ENCODE measurements at places on chromosomes 5 and 9. TPM values are rescaled to one million over a fixed set of nuclear protein-coding genes. Genes with fewer than 3 reads are reported as not detected.

The GZMA gene
- not detected for total RNA-seq

The RPL35 gene
- total RNA-seq: 1,683 TPM

The CDC25C gene
- total RNA-seq: 29.9 TPM

The GRPEL2 gene
- 58.8 TPM for total RNA-seq

The CDH10 gene
- total RNA-seq: not detected

The C9orf153 gene
- total RNA-seq: 0.12 TPM

- H3K27me3 ChIP-seq: peaks cover 98% of the 10 kb centered on the region
- peak; percentile 75 for DNase-seq
- H3K4me1 ChIP-seq: peaks cover 68% of the 10 kb centered on the region
- peak overlapping the region; percentile 88 for H3K4me3 ChIP-seq
Observed at GRCh38 chr9:14346231-14346791, 32.4 kb upstream of the NFIB start.

- H3K27ac ChIP-seq: no peak overlapping the region
- H3K27me3 ChIP-seq: no peaks in the 10 kb centered on the region
- peaks cover 4% of the 10 kb centered on the region for H3K36me3 ChIP-seq
- no peak overlapping the region for H3K4me3 ChIP-seq
Observed at GRCh38 chr9:133050142-133050541, 11.6 kb upstream of the CEL start.

DNA sequence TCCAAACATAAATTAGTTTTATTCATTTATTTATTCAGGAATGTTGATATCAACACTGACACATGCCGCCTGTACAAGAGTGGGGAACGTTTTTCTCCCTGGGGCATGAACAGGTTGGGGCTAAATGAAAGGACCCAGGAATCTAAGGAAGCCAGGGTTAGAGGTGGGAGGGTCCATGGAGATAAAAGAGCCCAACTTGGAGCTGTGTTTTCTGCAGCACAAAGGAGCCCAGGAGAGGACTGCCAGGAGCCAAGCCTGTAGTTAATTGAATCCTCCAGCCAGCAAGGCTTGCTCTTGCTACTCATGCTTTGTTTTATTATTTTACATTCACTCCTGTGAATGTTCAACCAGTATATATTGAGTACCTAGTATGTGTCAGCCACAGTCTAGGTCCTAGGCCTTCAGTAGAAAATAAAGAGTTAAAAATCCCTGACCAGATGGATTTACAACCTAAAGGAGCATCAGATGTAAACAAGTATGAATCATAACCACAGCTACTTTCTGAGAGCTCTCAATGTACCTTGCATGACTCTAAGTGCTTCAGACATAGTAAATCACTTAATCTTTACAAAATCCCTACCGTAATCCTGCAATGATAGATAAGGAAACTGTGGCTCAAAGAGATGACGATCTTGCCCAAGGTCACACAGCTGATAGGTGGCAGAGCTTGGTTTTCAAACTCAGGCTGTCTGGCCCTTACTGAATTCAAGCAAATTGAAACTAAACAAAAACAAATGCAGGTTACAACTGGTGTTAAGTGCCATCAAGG lies 69.8 kb downstream of the ASTN2 start:
- H3K4me1 ChIP-seq: peaks cover 13% of the 10 kb centered on the region
- H3K4me3 ChIP-seq: no peak overlapping the region
- no peaks in the 10 kb centered on the region for H3K27me3 ChIP-seq
- no peaks in the 10 kb centered on the region for H3K36me3 ChIP-seq
- H3K27ac ChIP-seq: no peak overlapping the region

- no peaks in the 10 kb centered on the region for H3K27me3 ChIP-seq
- peaks cover 4% of the 10 kb centered on the region for H3K4me1 ChIP-seq
- no peak overlapping the region for H3K4me3 ChIP-seq
- H3K27ac ChIP-seq: no peak overlapping the region
- no peak for DNase-seq
- H3K36me3 ChIP-seq: no peaks in the 10 kb centered on the region
Observed at GRCh38 chr5:106020894-106021293, 1649.8 kb downstream of the EFNA5 start.

GRCh38 chr5:71973563-71973962 lies 133.7 kb upstream of the MAP1B start:
- DNase-seq: no peak
- no peaks in the 10 kb centered on the region for H3K36me3 ChIP-seq
- H3K4me1 ChIP-seq: no peaks in the 10 kb centered on the region
- H3K27me3 ChIP-seq: no peaks in the 10 kb centered on the region
- no peak overlapping the region for H3K4me3 ChIP-seq

DNA sequence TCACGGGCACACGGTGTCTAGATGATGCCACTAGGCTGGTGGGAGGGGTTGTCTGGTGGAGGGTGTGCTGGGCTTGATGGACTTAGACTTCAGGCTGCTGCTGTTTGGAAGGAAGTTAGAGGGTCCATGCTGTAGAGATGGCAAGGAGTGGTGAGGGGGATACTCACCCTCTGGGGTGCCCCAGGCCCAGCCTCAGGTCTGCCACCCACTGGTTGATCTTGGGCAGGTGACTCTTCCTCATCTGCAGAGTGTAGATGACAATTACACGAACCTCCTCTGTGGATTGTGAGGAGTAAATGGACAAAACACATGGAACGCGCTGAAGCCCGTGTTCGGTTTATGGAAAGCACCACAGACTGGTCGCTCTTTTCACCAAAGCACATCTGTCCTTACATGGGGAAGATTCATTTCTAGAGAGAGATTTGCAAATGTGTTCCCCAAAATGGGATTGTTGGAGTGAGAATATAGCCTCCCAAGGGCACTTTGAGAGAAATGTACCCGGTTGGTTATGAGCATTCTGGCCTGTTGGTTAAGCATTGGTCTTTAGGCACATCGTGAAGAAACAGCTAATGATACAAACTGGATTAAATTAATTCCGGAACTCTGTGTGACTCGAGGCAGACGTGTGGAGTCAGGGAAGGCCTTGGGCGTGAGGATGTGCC lies 58.2 kb downstream of the ZNF618 start:
- no peak overlapping the region for H3K4me3 ChIP-seq
- no peaks in the 10 kb centered on the region for H3K27me3 ChIP-seq
- DNase-seq: no peak
- H3K4me1 ChIP-seq: no peaks in the 10 kb centered on the region
- no peaks in the 10 kb centered on the region for H3K36me3 ChIP-seq

DNA sequence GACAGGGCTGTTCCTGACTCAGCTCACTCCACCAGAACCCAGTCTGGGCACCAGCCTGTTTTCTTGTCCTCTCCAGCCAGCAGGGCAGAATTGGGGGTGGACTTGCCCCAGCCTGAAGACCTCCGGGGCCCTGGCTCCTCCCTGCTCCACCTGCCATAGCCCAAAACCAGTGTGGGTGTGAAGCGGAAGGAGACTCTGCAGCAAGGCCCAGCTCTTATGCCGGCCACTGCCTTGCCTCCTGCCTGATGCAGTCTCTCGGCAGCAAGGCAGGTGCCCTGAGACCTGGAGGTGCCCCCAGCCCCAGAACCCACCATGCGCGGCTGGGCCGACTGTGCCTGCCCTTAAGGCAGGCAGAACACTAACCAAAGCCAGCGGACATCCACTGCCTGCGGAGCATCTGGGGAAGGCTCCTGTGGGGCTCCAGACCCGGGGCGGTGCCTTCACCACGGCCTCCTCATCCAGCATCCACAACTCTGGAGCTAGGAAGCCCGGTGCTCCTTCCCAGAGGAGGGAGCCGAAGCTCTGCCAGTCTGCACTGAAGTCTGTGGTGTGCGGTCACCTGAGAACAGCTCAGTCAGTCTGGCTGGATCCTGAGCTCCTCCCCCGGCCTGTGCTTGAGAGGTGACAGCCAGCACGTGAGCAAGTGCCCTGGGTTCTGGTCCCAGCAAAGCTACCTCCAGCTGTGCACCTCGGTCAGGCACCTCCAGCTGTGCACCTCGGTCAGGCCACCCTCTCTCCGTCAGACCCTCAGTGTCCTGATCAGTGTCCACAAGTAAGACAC lies 116.7 kb downstream of the ADAMTS2 start:
- peaks cover 5% of the 10 kb centered on the region for H3K4me1 ChIP-seq
- DNase-seq: no peak
- H3K4me3 ChIP-seq: no peak overlapping the region
- H3K36me3 ChIP-seq: no peaks in the 10 kb centered on the region
- no peak overlapping the region for H3K27ac ChIP-seq
